ENCODE measurements at places on chromosomes 6 and 20.
A peak's percentile ranks its signal among the peaks of the same experiment; 100 is the strongest.

- DNase-seq, result peak; percentile 57
Observed at GRCh38 chr6:1995636-1996035, 249.8 kb downstream of the GMDS start.

- DNase-seq, result peak; percentile 63
Observed at GRCh38 chr6:1838604-1839213, 229.0 kb downstream of the FOXC1 start.

GRCh38 chr6:169866140-169866534 lies 114.7 kb downstream of the ERMARD start:
- no peak for DNase-seq

DNA sequence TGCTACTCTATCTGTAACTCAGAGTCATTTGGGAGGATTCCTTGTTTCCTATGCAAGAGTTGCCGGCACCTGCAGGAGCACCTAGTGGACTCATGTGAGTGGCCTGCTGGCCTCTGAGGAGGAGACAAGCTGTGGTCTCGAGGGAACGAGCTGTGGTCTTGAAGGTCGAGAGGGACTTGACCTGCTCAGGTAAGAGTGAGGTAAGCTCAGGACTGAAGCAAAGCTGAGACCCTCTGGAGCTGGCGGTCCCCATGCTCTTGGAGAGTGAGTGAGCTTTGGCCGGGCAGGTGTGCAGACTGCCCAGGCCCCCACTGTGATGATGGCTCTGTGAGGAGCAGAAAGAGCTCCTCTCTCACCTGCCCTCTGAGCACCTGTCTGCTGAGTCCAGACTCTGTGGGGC lies 214.3 kb downstream of the MYLK4 start:
- DNase-seq, result no peak

- no peak for DNase-seq
Observed at GRCh38 chr6:126075335-126076071, 89.2 kb downstream of the TRMT11 start.

DNA sequence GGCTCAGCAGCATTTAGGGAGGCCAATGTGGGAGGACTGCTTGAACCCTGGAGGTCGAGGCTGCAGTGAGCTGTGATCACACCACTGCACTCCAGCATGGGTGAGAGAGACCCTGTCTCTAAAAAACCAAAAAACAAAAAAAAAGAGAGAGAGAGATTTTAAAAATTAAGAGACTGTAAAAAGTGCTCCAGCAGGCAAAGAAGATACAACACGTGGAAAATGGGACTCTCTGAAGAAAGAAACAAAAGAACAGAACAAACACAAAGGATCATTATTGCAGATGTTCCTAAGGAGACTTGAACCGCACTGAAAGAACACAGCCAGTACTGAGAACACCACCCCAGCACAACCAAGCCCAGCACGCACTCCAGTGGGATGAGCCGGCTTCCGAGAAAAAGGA lies 74.2 kb downstream of the TAF4 start:
- DNase-seq, result no peak

DNA sequence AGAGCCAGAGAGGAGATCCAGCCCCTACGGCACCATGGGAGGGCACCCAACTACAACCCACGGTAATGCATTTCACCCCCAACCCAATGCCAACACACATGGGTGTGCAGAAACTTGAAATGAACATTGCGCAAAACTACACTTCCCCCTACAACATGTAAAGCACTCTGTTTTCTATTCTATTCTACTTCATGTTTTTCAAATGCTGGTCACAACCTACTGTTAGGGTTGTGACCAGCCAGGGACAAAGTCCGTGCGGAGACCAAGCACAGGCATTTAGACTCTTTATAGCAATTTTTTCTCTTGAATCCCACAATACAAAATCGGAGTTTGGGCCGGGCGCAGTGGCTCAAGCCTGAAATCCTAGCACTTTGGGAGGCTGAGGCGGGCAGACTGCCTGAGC lies 90.6 kb downstream of the MRPL14 start:
- no peak for DNase-seq

- peak; percentile 93 for DNase-seq
Observed at GRCh38 chr6:111985202-111985731, 68.6 kb upstream of the CCN6 start.

- no peak for DNase-seq
Observed at GRCh38 chr20:10438217-10438616, 3.1 kb downstream of the SLX4IP start.

DNA sequence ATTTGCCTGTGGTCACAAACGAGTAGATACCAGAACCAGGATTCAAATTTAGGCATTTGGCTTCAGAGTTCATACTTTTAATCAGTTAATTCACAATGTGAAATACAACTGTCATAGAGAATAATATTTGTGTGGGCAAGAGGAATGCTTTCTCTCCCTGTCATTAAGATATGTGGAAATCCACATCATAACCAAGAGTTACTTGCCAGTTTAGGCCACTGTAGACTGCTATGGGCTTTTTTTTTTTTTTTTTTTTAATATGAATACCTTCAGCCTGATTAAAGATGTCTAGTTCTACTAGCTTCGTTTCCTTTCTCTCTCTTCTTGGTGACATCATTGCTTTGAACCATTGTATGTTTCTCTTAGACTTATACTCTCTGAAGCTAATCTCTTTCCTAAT lies 244.9 kb downstream of the ZFAND3 start:
- peak; percentile 26 for DNase-seq

- peak; percentile 43 for DNase-seq
Observed at GRCh38 chr6:117346142-117346930, 79.4 kb downstream of the ROS1 start.

DNA sequence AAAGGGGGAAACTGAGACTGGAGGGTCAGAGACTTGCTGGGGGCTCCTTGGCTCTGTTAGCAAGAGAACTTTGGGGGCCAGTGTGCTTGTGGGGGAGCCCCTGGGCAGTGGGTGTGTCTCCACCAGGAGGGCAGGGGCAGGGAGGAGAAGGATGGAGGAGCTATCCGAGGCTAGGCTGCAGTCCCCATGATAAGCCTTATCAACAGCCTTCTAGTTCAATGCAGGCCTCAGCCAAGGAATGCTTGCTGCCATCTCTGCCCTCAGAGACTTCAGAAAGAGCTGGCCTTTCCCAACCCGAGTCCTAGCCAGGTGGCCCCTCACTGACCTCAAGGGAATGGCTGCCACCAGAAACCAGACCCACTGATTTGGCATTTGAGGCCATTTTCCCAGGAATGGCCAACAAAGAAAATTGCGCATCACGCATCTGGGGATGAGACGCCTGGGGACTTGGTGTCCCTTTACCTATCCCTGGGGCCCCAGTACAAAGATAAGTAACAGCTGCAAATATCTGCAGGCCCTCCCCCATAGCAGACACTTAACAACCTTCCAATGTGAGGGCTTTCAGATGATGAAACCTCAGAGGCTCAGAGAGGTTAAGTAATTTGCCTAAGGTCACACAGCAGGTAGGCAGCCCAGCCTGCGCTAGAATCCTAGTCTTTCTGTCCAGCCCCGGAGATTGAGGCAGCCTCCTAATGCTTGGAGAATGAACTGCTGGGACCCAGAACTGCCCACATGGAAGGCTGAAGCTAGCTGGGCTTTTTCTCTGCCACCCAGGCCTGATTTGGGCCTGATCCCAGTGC lies 4.9 kb downstream of the TGM2 start:
- DNase-seq, result no peak

DNA sequence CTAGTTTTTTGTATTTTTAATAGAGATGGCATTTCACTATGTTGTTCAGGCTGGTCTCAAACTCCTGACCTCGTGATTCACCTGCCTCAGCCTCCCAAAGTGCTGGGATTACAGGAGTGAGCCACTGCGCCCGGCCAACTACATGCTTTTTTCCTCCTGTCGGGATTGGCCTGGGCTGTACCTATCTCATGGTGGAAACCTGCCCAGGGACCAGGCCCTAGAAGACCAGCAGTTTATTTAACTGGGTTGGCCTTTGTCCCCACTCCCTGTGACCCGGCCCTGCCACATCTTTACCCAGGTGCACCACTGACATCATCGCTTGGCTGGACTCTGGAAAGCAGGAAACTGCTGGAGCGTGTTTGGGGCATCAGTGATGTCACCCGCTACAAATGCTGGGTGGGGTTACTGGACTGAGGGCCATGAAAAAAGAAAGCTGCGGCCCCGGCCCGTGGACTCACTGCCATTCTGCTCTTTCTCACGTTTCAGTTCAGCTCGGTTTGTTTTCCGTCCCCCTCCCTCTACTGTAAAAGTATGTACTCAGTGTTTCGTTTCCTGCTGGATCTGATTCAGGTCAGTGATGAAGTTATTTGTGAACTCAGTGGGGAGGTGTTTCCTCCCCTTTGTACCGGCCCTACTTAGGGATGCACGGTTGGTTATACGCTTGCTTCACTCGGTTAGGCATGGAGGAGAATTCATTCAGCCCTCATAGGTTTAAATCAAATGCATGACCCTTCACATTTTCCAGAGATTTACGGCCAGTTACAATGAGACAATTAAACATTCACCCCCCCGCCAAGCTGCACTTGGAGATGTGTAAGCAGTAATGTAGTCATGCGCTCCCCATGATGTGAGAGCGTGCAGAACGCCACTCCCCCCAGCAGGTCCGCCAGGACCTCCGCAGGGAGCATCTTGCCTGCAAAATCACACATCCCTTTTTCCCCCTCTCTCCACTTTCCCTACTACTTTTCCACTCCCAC lies 179.3 kb downstream of the MTHFD1L start:
- DNase-seq, result peak; percentile 88

- DNase-seq, result no peak
Observed at GRCh38 chr20:2891343-2891742, 18.1 kb downstream of the PTPRA start.

- no peak for DNase-seq
Observed at GRCh38 chr20:36091561-36092397, 62.8 kb upstream of the EPB41L1 start.

DNA sequence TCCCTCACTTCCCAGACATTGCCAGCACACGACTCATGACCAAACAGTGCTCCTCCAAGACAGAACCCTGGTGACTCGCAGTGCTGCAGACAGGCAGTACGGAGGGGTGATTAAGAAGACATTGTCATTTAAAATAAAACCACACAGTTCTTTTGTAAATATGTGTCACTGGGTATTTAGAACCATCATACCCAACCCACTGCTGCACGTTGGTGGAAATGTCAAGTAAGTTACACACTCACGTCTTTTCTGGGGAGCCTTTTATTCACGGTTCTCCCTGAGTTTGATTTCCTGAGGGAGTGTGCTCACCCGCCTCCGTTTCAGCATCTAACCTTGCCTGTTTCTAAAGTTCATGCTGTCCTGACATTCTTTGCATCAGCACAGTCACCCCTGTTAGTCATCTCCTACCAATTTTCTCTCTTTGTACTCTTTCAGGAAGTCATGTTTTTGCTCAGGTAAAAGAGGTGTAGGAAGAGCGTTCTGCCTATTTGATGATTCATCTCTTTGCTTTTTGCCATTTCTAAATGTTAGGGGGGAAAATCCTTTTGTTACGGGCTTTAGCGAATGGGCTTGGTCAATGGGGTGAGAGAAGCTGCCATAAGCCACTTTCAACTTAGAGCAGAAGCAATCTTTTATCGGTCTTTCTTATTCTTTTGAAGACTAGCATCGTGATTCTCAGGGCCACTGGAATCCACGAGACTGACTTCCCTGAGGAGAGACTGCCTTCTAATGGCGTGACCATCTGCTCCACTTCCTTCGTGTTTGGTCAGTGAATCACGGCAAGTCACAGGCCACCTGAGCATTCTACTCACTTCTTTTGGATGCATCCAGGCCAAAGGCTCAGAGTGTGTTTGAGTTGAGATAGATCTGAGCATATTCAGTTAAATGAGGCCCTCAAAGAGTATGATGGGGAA lies 512.8 kb upstream of the JARID2 start:
- peak; percentile 66 for DNase-seq

- DNase-seq, result no peak
Observed at GRCh38 chr6:97909380-97909779, 626.4 kb upstream of the MMS22L start.

DNA sequence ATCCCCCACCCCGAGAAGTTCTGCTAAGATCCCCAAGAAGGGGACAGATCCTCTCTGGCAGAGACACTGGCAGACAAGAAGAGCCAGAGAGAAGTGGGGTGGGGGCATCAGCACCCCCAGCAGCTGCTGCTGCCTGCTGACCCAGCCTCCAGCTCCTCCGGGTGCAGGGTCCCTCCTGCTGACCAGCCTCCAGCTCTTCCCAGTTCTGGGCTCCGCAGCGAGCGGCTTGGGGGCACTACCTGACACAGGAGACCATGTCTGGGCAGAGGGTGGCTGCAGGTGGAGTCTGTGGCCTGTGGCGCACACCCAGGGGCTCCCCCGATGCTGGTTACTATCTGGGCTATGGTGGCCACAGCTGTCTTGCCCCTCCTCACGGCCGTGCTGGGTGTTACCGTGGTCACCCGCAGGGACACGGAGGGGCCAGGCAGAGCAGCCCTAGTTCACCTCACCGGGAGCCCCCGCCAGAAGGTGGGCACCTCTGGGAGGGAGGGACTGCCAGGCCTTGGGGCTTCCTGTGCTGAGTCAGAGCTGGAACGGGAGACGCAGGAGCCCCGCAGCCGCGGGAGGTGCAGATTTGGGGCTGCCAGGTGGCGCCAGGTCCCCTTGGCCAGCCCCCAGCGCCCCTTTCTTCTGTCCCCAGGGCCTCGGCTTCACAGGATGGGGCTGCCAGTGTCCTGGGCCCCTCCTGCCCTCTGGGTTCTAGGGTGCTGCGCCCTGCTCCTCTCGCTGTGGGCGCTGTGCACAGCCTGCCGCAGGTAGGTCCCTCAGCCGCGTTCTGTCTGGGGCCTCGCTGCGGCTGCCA lies 630 bp downstream of the LIME1 start:
- no peak for DNase-seq

DNA sequence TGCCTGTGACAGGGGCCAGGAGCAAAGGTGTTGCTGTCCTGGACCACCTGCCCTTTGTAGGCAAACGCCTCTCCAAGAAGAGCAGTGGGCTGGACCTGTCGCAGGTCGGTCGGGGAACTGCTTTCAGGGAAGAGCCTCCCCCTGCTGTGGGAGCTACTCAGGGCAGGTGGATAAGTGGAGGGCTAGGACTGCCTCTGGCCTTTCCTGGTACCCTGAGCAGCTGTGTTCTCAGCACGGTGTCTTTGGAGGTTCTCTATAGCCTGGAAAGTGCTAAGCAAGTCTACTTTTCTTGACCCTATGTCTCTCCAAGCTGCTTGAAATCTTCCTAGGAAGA lies 35.0 kb downstream of the BPIFB1 start:
- no peak for DNase-seq

DNA sequence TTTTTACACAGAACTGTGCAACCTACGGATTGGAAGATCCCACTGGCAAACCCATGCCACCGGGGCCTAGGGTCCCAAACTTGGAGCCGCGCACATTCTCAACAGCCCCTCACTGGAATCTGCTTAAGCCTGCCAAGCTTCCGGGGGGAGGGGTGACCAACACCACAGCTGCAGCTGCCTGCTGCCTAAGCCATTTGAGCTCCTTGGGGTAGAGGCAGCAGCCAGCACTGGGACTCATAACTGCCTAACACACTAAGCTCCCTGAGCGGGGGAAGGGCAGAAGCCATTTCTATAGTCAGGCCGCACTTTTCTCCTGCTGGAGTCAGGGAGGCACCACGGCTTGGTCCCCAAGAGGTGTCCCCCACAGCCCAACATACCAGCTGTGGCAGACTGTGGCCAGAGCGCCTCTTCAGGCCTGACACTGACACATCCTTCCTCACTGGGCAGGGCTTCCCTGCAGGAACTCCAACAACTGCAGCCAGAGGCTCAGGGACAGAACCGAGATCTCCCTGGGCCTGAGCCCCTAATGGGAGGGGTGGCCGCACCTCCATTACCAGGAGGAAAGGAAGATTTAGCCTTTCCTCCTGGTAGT lies 270.3 kb upstream of the ECI2 start:
- no peak for DNase-seq

Measured in fibroblast of upper back skin (primary cell).